ENCODE measurements at places on chromosomes 1 and 21.

- DNase-seq = no peak
Observed at GRCh38 chr1:205528446-205528886, 24.0 kb downstream of the CDK18 start.

GRCh38 chr1:44557778-44558177 is 116.5 kb downstream of the TMEM53 start:
- DNase-seq = no peak

- peak; percentile 36 for DNase-seq
Observed at GRCh38 chr1:235077571-235078479, 50.8 kb downstream of the TOMM20 start.

GRCh38 chr1:159548126-159548525 is 12.3 kb upstream of the OR10J5 start:
- no peak for DNase-seq

GRCh38 chr1:95197616-95198252 is 36.3 kb upstream of the RWDD3 start:
- DNase-seq = no peak

- no peak for DNase-seq
Observed at GRCh38 chr1:92461364-92462097, 25.2 kb downstream of the GFI1 start.

Data from CD4-positive, alpha-beta T cell treated with Interleukin-15 for 4 hours (primary cell).